ENCODE measurements at places on chromosomes 16 and 17. TPM values are rescaled to one million over a fixed set of nuclear protein-coding genes. Genes with fewer than 3 reads are reported as not detected.

TBC1D24 gene
- total RNA-seq: 8.2 TPM

GPRC5C gene
- total RNA-seq: 13.5 TPM

DNA sequence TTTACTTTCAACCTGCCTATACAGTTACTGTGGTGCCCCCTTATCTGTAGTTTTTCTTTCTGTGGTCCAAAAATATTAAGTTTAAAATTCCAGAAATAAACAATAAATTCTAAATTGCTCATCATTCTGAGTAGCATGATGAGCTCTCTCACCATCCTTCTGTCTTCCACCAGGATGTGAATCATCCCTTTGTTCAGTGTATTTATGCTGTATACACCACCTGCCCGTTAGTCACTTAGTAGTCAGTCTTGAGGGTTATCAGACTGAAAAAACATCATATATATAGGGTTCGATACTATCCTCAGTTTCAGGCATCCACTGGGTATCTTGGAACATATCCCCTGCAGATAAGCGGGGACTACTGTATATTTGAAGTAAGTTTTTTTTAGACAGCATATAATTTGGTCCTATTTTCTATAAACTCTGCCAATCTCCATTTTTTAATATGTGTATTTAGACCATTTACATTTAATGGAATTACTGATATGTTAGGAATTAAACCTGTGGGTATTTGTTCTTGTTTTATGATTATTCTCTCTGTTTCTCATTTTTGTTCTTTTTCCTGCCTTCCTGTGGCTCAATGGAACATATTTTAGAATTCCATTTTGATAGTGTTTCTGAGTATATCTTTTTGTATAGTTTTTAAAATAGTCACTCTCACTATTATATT is 31.0 kb downstream of the TBX21 start:
- peaks cover 19% of the 10 kb centered on the region for H3K27me3 ChIP-seq
- no peaks in the 10 kb centered on the region for H3K4me1 ChIP-seq
- no peak overlapping the region for H3K27ac ChIP-seq

DNA sequence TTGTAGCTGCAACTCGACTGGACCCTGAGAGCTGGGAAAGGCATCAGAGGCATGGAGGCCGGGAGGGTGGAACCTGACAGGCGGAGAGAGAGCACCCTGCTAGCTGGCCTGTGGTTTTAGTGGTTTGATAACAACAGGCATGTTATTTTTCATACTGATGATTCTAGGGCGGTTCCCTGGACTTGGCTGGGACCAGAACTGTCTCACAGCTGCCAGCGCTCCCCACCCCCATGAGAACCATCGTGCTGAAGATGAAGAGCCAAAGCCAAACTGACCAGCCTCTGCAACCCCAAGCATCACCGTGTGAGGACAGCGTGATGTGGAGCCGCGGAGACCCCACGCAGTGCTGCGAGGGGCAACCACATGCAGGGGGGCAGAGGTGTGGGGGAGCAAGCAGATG is 28.5 kb downstream of the MXRA7 start:
- H3K27me3 ChIP-seq: no peaks in the 10 kb centered on the region
- H3K27ac ChIP-seq: no peak overlapping the region
- peaks cover 17% of the 10 kb centered on the region for H3K4me1 ChIP-seq

DNA sequence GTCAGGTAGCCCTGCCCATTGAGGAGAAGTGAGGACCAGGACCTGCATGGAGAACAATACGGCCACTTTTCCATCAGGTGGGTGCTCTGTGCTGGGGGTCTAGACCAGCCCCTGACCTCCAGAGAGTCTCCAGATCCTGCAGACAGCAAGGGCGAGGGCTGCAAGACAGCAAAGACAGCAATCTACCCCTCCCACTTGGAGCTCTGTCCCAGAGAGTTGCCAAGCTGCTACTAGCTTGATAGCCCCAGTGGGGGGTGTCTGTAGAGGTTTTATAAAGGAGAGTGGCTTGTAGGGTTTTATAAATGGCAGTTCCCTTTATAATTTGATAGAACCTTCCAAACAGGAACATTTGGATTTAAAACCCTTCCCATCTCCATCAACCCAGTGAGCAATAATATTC is 16.7 kb upstream of the SLFN11 start:
- DNase-seq: no peak
- no peak overlapping the region for H3K27ac ChIP-seq
- H3K4me1 ChIP-seq: no peaks in the 10 kb centered on the region
- H3K27me3 ChIP-seq: no peaks in the 10 kb centered on the region
- no peaks in the 10 kb centered on the region for H3K36me3 ChIP-seq

Data from neural progenitor cell (in vitro differentiated cells).